Mammary epithelial cell (primary cell): ENCODE measurements at places on chromosomes 1 and 21. TPM values are rescaled to one million over a fixed set of nuclear protein-coding genes. Genes with fewer than 3 reads are reported as not detected.
A peak's percentile ranks its signal among the peaks of the same experiment; 100 is the strongest.

DNA sequence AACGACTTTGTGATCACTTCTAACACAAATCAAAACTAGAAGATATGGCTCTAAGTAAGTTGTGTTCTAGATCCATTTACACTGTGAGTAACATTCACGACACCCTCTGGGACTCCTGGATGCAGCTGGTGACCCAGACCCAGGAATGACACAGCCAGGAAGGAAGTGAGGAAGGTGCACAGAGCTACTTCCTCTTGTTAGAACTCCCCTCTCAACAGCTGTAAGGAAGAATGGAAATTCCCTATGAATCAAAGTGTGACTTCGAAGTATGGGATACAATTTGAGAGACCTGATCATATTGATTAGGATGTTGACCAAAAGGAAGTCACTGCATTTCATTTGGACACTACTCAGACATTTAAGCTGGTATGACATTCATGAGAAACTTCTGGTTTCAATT is 185.3 kb downstream of the NRIP1 start:
- no peak for DNase-seq

DNA sequence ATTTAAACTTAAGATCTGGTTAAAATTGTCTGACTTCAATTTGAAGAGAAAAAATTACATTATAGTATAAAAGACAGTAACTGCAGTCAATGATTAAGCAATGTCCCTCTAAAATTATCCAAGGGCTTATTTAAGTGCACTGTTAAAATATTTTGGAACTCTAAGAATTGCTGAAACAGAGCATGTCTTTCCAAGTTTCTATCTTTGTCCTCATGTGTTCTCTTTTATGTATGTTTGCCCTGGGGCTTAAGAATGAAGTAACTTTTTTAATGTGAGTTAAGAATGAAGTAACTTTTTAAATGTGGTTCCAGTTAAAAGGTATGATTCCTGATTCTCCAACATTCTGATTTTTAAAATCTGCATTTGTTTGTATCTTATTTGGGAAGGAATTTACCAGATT is 69.0 kb upstream of the MARK1 start:
- no peak for DNase-seq

GRCh38 chr1:21269461-21270085 is 20.7 kb downstream of the ECE1 start:
- no peak for DNase-seq

GRCh38 chr1:214331827-214332423 is 51.0 kb downstream of the SMYD2 start:
- DNase-seq, result peak; percentile 30

GRCh38 chr1:46449223-46450159 is 40.1 kb upstream of the DMBX1 start:
- no peak for DNase-seq

DNA sequence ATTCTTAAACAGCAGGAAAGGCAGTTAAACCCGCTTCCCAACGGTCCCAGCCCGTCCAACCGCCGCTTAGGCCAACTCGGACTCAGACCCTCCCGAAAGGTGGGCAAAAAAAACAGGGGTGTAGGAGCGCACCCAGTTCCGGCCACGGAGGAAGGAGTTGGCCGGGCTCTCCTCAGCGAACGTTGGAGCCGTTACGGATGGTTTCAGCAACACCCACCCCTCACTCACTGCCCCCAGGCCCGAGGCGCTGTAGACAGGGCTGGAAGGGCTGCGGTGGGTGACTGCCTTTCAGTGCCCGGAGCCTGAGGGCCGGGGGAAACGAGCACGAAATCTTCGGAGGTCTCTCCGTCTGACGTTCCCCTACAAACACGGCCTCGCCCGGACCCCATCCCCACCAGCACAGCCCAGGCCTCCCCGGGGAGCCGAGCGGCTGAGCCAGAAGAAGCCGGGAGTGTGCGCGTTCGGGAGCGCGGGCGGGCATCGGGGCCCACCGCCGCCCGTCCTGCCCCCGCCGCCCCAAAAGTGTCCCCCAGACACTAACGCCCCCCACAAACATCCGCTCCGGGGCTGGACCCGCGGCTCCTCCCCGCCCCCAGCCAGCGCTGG is 1.3 kb downstream of the KDM5B start:
- DNase-seq, result peak; percentile 26

DNA sequence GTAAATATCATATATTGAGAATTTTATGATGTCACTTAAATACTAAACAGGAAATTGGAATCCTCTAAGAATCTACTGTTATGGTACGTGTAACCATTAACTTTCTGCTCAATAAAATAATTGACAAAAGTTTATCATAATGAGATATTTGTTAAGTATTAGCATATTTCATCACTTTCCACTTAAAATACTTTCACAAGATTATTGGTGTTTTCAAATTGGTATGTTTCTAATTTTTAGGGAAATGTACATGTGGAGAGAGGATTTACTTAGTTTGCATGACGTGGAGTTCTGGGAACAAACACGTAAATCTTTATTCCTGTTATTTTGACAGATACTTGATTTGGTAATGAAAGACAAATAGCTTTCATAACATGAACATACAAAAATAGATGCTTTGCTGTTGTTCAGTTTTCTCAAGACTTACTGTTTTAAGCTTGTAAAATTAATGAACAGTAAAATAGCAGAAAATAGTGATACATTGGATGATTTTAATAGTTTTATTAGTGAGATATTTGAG is 1.6 kb downstream of the SRSF11 start:
- no peak for DNase-seq

- DNase-seq, result no peak
These were observed 19.5 kb upstream of the TIPRL start for GRCh38 chr1:168159251-168159650.

DNA sequence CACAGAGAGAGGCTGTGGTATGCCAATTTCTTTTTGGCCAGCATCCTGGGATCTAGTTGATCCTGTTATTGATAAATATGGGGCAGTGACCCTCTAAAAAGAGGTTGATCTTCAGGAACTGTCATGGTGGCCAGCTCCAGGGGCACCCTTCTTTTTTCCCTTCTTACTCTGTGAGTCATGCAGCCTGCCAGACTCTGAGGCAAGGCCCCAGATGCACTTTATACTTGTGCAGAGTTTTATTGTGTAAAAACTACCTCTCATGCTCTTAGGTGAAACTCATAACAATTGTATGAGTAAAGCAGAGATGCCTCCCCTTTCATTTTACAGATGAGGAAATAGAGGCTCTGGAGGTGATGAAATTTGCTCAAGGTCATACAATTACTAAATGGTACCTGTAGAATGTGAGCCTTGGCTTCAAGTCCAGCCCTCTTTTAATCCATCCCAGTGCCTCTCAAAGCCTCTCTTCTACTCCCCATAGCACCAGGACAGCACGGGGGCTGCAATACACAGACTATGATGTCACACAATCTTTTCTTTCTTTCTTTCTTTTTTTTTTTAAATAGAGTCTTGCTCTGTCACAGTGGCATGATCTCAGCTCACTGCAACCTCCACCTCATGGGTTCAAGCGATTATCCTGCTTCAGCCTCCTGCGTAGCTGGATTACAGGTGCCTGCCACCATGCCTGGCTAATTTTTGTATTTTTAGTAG is 387.8 kb downstream of the KCNH1 start:
- no peak for DNase-seq

- no peak for DNase-seq
These were observed 339.4 kb upstream of the SNX7 start for GRCh38 chr1:98322086-98322485.

- DNase-seq, result no peak
These were observed 26.7 kb downstream of the ASTN1 start for GRCh38 chr1:177137814-177138213.

- peak; percentile 93 for DNase-seq
These were observed 5.3 kb downstream of the ADIPOR1 start for GRCh38 chr1:202952818-202953217.

DNA sequence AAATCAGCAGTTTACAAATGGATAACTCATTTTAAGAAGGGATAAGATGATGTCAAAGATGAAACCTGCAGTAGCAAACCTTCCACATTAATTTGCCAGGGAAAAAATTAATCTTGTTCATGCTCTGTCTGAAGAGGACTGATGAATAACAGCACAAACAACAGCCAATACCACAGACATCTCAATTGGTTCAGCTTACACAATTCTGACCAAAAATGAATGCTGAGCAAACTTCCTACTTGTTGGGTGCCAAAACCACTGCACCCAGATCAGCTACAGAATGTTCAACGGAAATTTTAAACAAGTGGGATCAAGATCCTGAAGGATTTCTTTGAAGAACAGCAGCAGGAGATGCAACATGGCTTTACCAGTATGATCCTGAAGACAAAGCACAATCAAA is 98.3 kb downstream of the COQ8A start:
- DNase-seq, result no peak

DNA sequence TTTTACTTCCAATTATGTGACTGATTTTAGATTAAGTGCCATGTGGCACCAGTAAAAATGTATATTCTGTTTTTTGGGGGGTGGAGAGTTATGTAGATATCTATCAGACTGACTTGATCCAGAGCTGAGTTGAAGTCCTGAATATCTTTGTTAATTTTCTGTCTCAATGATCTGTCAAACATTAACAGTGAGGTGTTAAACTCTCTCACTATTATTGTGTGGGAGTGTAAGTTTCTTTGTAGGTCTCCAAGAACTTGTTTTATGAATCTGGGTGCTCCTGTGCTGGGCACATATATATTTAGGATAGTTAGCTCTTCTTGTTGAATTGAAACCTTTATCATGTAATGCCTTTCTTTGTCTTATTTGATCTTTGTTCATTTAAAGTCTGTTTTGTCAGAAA is 276.5 kb upstream of the USP25 start:
- DNase-seq, result no peak

- DNase-seq, result no peak
These were observed 18.6 kb downstream of the ACTL8 start for GRCh38 chr1:17773591-17774326.

DNA sequence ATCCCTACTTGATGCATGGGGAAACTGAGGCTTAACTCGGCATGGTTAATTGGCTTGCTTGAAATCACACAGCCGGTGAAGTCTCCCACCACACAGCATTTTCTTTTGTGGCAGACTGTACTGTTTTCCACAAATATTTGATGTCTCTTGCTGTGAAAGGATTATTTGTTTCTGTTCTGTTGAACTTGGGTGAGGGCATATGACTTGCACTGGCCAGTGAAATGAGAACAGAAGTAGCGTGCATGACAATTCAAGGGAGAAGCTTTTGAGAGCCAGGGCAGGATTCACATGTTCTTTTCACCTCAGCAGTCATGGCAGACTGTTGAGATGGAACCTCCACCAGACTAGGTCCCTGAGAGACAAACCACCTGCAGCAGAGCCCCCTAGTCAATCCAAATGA is 11.7 kb upstream of the AK2 start:
- no peak for DNase-seq

GRCh38 chr1:114468710-114469468 is 42.1 kb downstream of the TRIM33 start:
- peak; percentile 90 for DNase-seq

DNA sequence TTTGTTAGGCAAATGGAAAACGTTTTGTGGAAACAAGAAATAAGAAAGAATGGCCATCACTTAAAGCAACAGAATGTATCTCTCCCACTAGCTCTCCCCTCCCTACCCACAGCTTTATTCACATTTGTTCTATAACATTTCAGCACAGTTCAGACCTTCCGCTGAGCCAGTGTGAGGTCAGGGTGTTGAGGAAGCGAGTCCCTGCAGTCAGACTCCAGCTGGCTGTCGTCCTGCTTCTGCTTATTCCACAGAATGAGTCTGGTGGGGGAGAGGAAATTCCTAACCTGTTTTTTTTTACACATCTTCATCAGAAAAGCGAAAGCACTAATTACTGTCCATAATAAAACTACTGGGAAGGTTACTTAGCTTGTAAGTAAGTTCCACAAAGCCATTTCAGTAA is 39.0 kb downstream of the MRPL39 start:
- DNase-seq, result no peak

SYTL1 gene
- 91.8 and 110 TPM in 2 replicates for total RNA-seq

CFAP107 gene
- total RNA-seq, result not detected in 2 replicates

PEX10 gene
- total RNA-seq, result 32.8 TPM

SLAMF8 gene
- total RNA-seq, result not detected in 2 replicates

DMBX1 gene
- total RNA-seq, result not detected in 2 replicates

HDAC1 gene
- 56.5 TPM for total RNA-seq

CNTN2 gene
- not detected for total RNA-seq

KRTAP13-2 gene
- total RNA-seq, result not detected

FAM110D gene
- total RNA-seq, result not detected in 2 replicates

MMP23B gene
- total RNA-seq, result 2.1 and 2.3 TPM in 2 replicates

MAP3K21 gene
- 8.5 and 9.0 TPM in 2 replicates for total RNA-seq

TMEM240 gene
- total RNA-seq, result 1.1 and 2.2 TPM in 2 replicates

TPTE gene
- total RNA-seq, result not detected

CLEC20A gene
- total RNA-seq, result not detected in 2 replicates

ITGB3BP gene
- total RNA-seq, result 9.7 TPM

CAPN9 gene
- not detected in 2 replicates for total RNA-seq
